ENCODE measurements at places on chromosomes 1 and 21.

DNA sequence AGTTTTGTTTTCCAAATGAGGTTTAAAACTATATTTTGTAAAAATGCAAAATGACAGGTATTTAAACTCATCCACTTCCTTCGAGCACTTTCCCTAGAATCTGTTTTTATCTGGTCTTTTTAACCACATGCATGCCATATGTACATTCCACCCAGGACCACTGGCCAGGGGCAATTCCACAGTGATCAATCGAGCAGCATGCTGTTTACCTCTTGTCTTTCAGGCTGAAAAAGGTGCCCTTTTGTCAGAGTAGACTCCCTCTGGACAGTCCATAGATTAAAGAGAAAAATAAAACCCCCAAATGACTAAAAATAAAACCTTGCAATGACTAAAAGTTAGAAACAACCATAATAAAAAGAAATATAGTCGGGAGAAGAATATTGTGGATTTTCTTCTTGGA, 313.3 kb downstream of the LMO4 start:
- DNase-seq = no peak

DNA sequence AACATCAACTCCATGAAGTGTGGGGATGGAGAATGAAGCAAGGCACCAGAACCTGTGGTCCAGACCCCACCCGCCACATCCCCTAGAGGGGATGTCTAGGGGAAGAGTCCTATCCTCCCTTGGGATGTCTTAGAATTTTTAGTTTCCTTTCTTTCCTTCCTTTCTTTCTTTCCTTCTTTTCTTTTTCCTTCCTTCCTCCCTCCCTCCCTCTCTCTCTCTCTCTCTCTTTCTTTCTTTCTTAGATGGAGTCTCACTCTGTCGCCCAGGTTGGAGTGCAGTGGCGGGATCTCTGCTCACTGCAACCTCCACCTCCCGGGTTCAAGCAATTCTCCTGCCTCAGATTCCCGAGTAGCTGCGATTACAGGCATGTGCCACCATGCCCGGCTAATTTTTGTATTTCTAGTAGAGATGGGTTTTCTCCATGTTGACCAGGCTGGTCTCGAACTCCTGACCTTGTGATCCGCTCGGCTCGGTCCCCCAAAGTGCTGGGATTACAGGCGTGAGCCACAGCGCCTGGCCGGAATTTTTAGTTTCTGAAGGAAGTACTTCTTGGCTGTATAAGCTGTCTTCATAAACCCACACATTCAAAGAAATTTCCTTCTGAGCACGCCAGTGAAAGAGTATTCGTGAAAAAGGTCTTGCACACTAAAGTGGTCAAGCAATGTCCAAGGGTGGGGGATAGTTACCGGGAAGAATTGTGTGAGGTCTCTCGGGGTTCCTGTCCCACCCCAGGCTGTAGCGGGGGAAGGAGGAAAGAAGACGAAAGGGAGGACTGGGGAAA, 20.8 kb upstream of the LEFTY2 start:
- no peak for DNase-seq

GRCh38 chr1:22609291-22609690, 27.1 kb upstream of the C1QA start:
- no peak for DNase-seq

GRCh38 chr1:26759531-26759930, 28.2 kb upstream of the PIGV start:
- DNase-seq = no peak

- DNase-seq = no peak
These were observed 91.7 kb upstream of the GNG4 start for GRCh38 chr1:235741294-235741693.

- peak; percentile 43 for DNase-seq
These were observed 5.9 kb downstream of the BLACAT1 start for GRCh38 chr1:205449750-205450443.

- no peak for DNase-seq
These were observed 1.3 kb downstream of the TOR1AIP2 start for GRCh38 chr1:179876300-179876715.

DNA sequence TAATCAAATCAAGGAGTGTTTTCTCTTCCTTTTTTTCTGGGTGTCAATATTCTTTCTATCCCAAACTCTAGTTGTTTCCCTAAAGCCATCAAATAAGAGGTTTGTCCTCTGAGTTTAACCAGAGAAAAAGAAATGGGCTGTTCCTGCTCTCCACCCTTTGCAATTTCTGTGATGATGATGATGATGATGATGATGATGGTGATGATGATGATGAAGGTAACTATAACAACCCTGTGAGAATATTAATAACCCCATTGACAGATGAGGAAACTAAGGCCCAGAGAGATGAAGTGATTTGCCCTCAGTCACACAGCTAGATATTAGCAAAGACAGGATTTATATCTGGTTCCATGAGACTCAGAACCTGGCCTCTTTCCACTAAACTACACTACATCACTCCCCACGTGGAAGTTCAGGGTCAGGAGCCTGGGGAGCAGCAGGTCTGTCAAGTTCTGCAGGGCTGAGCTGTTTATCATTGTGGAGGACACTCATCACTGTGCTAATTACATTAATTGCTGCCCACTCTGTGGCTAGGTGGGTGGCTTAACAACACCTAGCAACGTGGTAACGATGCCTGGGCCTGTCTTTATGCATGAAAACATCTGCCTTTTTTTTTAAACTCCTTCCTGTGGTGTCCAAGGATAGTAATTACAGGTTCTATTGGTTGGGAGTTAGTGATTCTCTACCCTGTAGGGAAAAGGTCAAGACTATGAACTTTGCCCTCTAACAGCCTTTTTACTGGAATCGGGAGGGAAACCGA, 19.0 kb upstream of the JUN start:
- DNase-seq = no peak

- DNase-seq = no peak
These were observed 39.1 kb downstream of the IFI44 start for GRCh38 chr1:78688697-78689096.

DNA sequence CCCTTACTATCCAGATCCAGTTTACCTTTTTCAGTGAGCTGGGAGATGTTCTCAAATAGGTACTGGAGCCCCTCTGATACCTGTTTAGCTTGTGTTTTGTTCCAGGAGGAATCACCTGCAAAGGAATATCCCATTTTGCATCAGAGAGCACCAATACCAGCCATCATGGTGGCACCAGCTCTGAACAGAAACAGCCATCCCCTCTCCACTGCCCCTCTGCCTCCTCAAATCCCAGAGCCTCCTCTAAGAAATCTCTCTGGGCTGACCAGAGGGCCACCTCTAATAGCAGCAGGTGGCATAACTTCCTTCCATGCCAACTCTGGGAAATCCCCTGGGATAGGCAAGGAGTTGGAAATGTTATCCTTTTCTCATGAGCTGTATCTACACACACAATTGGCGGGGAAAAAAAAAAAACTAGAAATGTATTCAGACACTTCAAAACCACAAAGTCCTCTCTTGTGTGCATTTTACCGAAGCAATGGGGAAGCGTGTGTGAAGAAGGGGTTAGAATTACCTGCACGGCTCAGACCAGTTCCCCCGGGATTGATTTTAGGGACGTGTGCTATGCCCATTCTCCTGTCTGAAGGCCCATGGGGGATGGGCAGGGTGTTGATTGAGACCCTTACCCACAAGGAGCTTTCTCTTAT, 2.4 kb downstream of the PGLYRP4 start:
- DNase-seq = no peak

GRCh38 chr1:232123775-232124659, 497.4 kb downstream of the DISC1 start:
- no peak for DNase-seq

DNA sequence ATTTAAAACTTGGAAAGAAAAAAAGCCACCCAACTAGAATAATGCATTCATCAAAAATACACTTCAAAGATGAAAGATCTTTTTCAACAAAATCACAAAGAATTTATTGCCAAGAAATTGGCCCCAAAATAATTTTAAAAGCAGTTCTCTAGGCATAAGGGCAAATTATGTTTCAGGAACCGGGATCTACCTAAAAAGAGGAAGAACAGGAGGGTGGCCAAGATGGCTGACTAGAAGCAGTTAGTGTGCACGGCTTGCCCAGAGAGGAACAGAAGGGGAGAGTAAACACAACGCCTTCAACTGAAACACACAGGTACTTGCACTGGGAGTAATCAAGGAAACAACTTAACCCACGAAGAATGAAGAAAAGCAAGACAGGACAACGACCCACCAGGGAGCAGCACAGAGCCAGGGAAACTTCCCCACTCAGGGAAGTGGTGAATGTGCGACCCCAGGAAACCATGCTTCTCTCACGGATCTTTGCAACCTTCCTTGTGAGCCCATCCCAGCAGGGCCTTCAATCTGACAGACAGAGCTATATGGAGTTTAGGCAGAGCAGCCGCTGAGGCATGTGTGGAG, 46.1 kb downstream of the ACKR1 start:
- DNase-seq = no peak

DNA sequence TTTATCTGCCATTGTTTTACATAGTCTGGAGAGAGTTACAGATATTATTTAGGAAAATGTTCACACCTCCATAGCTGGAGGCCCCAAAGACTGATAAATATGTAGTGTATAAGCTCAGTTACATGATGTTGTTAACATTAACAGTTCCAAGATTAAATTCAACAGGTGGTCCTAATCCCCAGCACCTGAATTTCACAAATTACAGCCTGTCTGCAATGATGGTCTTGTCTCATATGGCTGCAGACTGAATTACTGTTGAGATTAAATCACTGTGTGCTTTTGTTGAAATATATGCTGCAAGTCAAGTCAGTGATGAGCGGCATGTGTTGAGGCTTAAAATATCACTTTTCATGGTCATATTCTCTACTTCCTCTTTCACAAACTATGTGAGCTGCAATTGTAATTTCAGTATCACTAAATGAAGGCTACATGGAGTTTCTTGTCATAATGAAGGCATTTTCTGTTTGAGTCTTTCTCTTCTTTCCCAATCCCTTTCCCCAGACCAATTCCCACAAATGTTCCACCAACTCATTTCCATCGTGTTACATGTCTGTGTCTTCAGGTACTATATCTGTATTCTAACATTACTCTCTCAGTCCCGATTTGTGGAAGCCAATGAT, 4.2 kb downstream of the ST6GALNAC5 start:
- DNase-seq = no peak

DNA sequence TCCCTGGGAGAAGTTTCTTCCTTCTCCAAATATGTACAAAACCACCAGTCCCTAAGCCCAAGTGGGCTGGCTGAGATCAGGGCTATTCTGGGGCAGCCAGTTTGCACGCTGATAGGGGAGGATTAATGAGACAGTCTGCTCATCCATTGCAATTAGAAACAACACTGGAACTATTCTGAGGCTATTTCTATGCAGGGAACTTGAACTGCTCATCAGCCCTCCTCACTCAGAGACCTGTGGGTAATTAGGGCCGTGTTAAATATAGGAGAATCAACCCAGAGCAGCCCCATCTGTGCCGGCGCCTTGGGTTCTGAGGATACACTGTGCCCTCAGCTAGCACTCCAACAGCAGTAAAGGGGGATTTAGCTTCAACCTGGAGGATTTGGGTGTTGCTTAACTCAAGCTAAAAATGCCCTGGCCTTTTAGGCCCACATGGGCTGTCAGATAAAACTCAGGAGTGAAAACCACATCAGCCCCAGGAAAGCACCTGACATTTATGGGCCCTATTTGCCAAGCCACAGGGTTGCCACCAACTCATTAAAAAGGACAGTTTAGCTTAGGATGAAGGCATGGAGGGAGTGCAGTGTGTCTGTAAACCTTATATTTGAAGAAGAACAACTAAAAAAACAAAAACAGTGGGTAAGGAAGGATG, 53.9 kb downstream of the DUSP10 start:
- no peak for DNase-seq

DNA sequence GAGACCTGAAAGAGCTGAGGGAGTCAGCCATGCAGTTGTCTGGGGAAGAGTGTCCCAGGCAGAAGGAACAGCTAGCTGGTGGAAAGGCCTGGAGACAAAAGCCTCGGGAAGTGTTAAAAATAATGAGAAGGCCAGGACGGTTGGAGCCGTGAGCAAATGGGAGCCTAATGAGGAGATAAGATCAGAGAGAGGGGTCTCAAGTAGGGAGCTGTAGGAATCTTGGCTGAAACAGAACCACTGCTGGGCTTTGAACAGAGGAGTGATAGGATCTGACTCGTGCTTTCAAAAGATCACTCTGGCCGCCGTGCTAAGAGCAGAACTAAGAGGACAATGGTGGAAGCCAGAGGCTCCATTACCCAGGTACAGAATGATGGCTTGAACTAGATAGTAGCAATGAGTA, 1.9 kb upstream of the FOXJ3 start:
- DNase-seq = no peak

DNA sequence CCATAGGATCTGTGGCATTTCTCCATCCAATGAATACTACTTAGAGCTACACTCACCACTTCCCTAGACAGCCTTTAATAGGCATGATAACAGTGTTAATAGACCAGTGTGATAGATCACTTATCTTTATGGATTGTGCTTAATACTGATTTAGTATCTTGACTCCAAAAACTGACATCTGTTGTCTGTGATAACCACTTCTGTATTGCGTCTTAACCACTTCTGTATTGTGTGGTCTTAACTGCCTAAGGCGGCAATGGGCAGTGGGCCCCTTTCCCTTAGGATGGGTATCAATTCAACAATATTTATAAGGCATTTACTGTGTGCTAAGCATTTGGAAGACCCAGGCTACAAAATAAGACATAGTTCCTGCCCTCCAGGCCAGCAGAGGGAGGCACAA, 32.0 kb upstream of the RCAN3 start:
- no peak for DNase-seq

DNA sequence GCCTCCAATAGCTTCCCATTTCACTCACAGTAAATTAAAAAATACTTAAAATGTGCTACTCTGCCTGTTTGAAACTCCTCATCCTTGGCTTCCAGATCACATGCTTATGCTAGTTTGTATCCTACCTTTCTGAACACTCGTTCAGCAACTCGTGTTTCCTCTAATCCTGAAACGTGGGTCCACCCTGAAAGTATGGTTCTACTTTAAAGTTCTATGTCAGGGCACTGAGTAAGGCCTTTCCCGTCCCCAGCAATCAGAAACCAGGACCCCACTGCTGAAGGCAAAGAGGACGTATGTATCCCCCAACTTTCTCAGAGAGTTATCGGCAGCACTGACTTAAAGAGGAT, 419 bp upstream of the TSEN15 start:
- DNase-seq = no peak

GRCh38 chr21:45352621-45353139, 52.3 kb upstream of the COL18A1 start:
- DNase-seq = no peak

GRCh38 chr1:164604541-164604940, 45.6 kb downstream of the PBX1 start:
- DNase-seq = no peak

DNA sequence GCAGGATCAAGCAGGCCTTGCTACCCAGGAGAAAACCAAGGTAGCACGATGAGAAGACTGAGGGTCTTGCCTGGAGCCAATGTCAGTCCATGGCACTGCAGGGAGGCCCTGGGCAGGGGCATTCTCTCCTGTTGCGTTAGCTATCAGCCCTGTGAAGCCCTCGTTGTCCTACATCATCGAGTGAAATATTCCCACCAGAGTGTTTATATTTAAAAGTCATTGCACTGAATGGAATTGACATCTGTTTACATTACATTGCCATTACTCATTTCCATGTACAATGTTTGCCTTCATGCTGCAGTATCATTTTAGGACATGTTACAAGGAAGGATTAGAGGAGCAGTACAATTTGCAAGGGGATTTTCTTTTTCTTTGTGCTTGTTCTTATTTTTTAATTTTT, 243.9 kb downstream of the KAZN start:
- DNase-seq = no peak

GRCh38 chr1:221473411-221473810, 268.5 kb downstream of the DUSP10 start:
- DNase-seq = no peak

GRCh38 chr1:81708250-81708649, 92.5 kb upstream of the ADGRL2 start:
- DNase-seq = no peak
